NCI-H2227 treated with DMSO at 0.1 percent for 48 hours (cell line): ENCODE measurements at places on chromosomes 5 and 9.

DNA sequence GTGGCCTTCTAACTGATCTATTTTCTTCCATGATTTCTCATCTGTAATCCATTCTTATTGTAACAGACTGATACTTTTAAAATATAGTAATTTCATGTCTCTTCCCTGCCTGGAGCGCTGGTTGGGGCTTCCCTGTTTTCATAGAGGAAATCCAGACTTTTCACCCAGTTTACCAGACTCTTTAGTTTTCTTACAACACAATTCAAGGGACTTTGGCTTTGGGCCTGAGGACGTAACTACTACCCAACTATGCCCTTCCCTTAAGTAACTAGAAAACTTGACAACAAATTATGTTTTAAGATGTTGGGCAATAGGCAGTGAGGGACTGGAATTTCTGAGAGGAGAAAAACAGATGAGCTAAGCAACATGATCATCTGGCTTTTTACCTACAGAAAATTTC is 289.6 kb downstream of the FGF10 start:
- no peak for DNase-seq

GRCh38 chr5:167012123-167013034 is 1279.1 kb upstream of the WWC1 start:
- DNase-seq, result no peak

DNA sequence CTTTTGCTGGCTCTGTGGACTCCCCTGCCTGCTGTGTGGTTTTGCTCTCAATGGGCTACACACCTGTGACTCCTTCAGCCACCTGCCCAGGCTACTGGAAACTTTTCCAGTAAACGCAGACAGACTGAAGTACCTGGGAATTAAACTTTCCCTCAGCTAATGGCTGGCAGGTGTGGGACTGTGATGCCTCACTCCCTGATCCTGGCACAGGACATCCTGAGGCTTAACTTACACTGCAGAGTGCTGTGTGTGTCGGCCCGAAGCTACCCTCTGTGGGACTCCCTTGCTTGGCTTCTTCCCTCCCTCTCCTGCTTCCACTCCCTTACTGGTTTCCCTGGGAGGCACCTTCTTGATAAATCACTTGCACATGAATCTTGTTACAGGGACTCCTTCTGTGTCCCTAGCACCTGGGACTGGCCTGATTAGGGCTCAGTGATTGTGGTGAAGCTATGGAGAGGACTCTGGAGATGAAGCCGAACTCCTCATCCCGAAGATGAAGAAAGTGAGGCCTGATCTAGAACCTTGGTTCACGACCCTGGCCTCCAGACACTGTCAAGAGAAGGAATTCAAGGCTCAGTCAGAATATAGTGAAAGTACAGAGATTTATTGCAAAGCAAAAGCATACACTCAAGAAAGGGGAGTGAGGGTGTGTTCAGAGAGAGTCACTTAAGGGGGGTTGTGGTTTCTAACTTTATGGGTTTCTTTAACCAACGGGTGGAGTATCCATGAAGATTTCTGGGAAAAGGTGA is 113.4 kb upstream of the ALDH1B1 start:
- no peak for DNase-seq

DNA sequence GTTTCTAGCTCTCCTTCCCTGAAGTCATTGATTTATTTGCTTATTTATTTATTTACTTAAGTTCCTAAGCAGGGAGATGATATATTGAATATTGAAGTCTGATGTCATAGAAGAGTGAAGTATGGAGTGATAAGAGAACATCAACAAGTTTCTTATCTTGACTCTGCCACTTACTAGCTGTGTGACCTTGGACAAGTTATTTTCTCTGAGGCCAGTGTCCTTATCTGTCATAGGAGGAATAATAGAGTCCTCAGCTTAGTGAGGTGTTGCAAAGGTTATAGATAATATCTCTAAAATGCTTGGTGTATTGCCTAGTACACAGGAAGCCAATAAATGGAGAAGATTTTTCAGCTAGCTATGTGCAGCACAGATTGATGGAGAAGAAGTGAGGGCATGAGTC is 32.4 kb upstream of the PIP5K1B start:
- DNase-seq, result no peak

- DNase-seq, result no peak
Observed at GRCh38 chr5:90510438-90510837, 18.9 kb downstream of the LYSMD3 start.

DNA sequence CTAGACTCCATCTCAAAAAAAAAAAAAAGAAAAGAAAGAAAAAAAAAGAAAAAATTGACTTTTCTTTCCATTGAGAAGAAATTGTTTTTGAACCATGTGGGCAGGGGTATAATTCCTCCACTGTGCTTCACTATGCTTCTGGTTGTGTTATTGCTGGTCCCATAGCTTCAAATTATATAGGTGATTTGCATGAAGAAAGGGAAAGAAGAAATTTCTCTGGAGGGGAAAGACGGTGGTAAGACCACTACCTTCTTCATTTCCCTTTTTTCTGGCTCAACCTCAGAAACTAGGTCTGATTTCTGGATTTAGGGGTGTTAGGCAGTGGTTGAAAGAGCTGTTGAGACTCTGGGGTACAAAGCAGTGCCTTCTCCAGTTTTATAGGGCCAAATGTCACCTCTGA is 29.3 kb upstream of the HSPB3 start:
- no peak for DNase-seq
